Suppressor macrophage treated with lipopolysaccharide for 4 hours (primary cell): ENCODE measurements at places on chromosomes 4 and X.
A peak's percentile ranks its signal among the peaks of the same experiment; 100 is the strongest.

DNA sequence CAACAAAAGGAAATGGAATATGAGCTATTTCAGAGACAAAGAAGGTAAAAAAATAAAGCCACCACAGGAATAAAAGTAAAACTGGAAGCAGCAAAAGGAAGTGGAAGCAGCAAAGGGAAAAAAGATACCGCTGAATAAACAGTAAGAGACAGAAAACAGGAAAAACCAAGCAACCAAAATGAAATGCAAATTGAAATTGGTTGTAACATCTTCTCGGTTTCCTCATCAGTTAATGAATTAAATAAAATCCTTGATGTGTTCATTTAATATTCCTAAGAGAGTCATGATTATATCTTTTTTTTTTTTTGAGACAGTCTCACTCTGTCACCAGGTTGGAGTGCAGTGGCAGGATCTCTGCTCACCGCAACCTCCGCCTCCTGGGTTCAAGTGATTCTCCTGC is 132.8 kb downstream of the DLG3 start:
- no peak for DNase-seq

GRCh38 chrX:70254909-70255308 is 5.1 kb downstream of the P2RY4 start:
- no peak for DNase-seq

DNA sequence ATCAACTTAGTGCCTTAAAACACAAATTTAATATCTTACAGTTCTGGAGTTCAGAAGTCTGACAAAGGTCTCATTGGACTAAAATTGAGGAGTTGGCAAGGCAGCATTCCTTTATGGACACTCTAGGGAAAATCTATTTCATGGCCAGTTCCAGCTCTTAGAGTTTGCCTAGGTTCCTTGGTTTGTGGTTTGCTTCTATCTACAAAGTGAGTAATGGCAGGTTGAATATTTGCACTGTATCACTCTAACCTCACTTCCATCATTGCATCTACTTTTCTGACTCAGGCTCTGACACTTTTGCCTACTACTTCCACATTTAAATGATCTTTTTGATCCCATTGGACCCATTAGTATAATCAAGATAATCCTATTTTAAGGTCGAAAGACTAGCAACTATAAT is 64.7 kb upstream of the PCDH10 start:
- DNase-seq, result no peak

DNA sequence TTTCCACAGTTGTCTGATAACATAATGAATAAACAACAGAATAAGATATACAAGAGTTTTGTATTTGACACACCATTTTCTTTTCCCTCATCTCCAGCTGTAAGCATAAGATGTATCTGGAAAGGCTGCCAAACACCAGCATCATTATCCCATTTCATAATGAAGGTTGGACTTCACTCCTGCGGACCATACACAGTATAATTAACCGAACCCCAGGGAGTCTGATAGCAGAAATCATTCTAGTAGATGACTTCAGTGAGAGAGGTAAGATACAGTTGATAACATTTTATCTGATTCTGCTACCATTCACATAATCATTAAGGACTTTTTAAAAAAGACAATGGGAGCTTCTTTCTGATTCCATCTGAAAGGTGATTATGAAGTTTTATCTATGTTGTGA is 535.2 kb downstream of the GALNTL6 start:
- no peak for DNase-seq

DNA sequence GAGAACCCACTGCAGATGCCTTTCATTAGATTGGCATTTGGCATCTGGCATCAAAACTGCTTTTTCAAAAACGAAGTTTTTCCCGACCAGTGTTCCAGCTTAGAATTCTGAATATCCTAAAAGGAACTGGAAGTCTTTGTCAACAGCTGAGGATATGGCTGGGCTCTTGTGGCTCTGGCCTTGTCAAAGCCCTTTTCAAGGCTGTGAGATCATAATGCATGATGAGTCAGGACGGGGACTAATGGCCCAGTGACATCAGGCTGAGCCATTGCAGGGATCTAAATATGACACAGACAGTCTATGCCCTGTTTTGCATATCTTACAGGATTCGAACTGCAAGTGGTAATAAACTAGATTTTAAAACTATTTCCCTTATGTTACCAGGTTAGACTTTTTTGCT is 306.4 kb downstream of the PTTG2 start:
- peak; percentile 93 for DNase-seq

GRCh38 chr4:22077571-22077970 is 129.0 kb upstream of the KCNIP4 start:
- no peak for DNase-seq

DNA sequence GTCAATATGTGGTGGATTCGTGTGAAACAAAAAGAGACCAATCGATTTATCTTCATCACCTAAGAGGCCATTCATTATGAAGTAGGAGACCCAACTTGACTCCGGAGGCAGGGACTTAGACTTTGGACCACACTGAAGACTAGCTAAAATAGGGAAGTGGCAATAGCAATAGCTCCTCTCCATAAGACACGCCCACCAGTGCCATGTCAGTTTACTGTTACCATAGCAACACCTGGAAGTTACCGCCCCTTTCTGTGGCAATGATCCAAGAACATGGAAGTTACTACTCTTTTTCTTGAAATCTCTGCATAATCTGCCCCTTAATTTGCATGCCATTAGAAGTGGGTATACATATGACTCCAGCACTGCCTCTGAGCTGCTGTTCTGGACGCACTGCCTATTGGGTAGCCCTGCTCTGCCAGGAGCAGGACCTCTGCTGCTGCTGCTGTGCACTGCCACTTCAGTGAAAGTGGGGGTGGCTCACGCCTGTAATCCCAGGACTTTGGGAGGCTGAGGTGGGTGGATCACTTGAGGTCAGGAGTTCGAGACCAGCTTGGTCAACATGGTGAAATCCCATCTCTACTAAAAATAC is 163.2 kb downstream of the PRKX start:
- peak; percentile 40 for DNase-seq

GRCh38 chr4:26048378-26048882 is 134.4 kb downstream of the SMIM20 start:
- DNase-seq, result no peak

DNA sequence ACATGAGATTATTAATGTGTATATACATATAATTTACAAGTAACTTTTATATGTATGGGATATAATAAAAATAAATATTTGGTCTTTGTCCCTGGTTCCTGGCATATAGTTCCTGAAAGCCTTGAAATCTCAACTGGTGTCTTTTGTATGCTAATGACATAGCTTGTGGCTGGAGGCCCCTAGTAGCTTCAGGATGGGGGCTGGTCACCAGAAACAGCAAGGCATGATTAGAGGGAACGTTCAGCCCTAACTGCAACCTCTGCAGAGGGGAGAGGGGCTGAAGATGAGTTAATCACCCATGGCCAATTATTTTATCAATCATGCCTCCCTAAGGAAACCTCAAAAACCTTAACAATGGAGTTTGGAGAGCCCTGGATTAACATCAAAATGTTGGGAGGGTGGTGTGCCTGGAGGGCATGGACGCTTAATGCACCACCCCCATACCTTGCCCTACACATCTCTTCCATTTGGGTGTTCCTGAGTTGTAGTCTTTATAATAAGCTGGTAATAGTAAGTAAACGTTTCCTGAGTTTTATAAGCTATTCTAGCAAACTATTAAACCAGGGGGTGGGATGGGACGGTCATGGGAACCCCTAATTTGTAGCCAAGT is 21.3 kb downstream of the PIN4 start:
- DNase-seq, result no peak

DNA sequence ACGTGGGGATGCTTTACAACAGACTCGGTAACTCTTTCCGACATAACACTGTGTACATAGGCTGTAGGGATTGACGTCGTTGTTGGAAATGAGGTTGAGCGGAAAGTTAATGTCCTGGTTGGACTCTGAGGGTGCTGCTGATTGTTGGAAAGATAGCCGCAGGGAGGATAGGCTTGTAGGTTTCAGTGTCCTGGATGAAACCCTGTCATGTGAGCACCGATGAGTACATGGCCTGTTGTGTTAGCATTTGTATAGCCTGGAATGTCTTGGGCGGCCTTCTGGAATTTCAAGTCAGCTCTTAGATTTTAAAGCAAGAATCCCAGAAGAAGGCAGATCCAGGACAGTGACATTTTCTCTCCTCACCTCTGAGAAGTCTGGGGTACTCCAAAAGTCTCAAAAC is 63.3 kb downstream of the TBC1D14 start:
- DNase-seq, result no peak

GRCh38 chr4:17166954-17167353 is 268.5 kb upstream of the LDB2 start:
- no peak for DNase-seq

DNA sequence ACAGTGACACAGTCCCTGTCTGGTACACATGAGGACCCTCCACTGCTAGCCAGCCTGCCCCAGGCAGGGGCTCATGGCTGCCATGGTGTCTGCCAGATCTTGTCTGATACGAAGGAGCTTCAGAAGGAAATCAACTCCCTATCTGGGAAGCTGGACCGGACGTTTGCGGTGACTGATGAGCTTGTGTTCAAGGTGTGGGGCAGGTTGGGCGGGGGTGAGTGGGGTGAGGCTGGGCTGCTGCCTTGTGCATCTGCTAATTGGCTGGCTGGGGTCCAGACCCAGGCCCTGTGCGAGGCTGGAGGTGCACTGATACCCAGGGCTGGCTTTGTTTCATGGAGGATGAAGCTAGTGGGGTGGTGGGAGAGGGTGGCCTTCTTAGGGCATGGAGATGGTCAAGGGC is 13.8 kb downstream of the CCDC22 start:
- no peak for DNase-seq

DNA sequence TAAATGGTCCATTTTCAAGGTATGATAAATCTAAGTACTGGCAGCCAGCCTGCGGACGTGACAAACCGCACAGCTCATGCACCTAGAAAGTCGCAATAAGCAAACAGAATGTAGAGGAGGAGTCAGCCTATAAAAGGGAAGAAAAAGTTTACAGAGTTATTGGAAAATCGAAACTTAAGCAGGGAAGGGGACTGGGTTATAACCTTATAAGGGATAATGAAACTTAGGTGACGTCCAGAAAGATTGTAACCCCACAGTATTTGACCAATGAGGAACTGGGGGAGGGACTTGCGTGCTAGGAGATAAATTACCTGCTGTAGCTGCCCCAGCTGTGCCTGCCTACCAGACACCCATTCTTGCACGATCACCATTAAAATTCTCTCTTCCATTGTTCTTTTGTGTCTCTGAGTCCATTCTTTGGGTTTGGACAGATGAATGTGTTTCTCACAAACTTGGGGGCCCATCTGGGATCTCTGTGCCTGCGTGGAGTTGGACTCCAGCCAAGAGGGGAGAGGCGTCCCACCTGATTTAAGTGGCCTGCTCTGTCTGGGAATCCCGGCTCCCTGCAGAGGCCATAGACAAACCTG is 61.0 kb downstream of the ZCCHC12 start:
- DNase-seq, result no peak

- no peak for DNase-seq
Observed at GRCh38 chrX:80237072-80237471, 183.2 kb upstream of the TENT5D start.

DNA sequence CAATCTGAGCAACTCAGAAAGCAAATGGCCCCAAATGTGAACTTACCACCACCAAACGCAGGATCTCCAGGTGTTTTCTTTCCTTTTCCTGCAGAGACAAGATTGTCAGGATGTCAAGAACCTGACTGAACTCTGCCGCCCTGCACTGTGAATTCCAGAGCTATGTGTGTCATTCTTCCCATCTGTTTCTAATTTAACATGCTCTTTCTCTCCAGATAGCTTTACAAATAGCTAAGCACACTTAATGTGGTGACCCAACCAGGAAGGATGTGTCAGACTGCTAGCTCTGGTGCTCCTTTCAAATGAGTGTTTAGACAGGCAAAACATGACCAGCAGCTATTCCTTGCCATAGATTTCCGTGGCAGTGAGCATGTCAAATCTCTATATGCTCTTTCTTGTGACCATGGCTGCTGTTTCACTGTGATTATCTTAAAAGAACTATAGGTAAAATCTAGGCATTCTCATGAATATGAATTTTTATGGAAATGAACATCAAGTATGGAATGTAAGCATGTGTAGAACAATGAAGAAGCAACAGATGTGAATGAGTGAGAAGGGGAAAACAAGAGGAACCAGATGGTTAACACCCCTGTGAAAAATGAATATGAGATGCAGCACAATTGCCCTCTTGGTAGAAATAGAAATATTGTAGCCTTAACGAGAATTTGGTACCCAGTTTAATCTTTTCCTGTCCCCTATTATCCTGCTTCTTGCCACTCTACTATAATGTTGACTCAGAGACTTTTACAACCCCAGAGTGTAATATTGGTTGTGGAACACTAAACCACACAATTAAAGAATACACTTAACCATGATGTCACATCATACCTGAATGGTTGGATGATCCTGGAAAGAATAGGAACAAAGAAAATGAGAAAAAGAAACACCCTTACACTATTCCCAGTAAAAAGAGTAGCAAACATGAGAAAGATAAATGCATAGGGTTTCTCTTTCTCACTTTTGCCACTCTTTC is 247.8 kb upstream of the DKK2 start:
- no peak for DNase-seq
